CD4-positive, alpha-beta T cell treated with Interleukin-2 at 100 ng/mL for 4 hours (primary cell): ENCODE measurements at places on chromosomes 12 and 14.

- DNase-seq = no peak
Measured at GRCh38 chr12:26773313-26774104, 59.5 kb downstream of the ITPR2 start.

DNA sequence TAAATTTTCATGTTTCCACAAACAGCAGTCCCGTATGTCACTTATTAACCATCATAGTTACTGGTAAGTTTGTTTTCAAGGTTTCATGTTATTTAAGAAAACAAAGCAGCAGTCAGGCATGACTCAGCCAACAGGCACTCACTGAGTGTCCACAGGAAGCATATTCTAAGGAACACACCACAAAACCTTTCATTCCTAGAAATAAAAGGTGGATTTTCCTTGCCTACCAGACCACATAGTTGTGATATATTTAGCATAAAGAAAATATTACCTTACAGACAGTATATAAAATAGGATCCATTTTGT is 143.3 kb upstream of the AVPR1A start:
- DNase-seq = no peak

DNA sequence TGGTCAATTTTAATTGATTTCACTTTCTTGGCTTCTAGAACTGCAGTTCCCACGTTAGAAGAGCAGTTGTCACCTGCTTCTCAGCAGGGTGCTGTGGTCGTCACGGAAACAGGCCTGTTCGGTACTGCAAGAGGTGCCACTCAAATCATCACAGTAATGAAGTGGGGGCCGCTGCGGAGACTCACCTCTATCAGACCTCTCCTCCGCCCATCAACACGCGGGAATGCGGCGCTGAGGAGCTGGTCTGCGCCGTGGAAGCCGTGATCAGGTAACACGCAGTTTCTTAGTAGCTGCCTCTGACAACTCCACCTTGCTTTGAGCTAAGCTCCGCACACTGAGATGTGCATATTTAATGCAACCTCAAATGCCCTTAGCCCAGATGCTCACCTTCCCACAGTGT is 107.2 kb downstream of the UNC79 start:
- DNase-seq = no peak

DNA sequence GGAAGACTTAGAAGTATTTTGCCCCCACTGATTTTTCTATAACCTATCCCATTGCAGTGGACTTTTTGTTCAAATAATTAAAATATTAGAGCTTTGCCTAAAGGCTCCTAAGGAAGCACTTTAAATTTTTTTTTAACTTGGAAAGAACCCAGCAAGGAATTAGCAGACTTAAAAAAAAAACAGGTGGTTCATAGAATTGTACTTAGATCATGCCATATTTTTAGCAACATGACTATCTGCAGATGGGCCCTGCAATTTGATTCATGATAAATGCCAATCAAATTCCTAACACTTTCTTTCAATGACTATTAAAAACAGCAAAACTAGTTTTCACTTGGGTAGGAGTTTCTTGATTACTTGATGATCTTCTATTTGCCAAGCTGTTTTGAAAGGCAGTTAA is 11.5 kb downstream of the ADAMTS20 start:
- DNase-seq = no peak

GRCh38 chr14:49637534-49638078 is 2.6 kb upstream of the DNAAF2 start:
- DNase-seq = no peak

- DNase-seq = no peak
Measured at GRCh38 chr12:5036031-5036430, 7.6 kb upstream of the KCNA5 start.
